ENCODE measurements at places on chromosomes 4 and X.

- DNase-seq = no peak
These were observed 244.8 kb downstream of the KLHL13 start for GRCh38 chrX:117871796-117872195.

DNA sequence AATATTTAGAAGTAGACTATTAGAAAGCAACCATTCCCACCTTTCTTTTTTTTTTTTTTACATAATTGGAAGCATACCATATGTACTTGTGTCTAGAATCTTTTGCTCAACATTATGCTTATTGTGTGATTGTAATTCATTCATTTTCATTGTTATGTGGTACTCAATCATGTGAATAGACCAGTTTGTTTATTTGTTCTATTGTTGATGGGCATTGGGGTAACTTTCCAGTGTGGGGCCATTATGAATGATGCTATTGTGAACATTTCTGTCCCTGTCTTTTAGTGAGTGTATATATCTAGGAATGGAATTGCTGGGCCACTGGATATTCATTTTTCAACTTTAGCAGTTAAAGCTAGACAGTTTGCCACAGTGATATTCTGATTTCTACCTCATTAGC is 62.5 kb upstream of the MCUB start:
- no peak for DNase-seq

- no peak for DNase-seq
These were observed 77.3 kb upstream of the MSX1 start for GRCh38 chr4:4781936-4782707.

DNA sequence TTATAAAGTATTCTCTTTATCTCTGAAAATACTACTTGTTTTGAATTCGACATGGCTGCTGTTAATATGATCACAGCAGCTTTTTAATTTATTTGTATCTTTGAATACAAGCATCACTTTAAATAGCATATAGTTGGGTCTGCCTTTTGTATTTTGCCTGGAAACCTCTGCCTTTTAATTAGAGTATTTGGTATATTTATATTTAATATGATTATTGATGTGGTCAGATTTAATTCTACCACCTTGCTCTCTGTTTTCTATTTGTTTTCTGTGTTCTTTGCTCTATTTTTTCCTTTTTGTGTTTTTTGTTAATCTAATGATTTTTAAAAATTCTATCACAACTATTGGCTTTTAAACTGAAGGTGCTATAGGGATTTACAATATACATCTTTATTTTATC is 21.7 kb downstream of the STK32B start:
- DNase-seq = no peak

- DNase-seq = no peak
These were observed 117.3 kb downstream of the SNCA start for GRCh38 chr4:89719536-89720090.

- DNase-seq = no peak
These were observed 2.6 kb upstream of the TRPC5 start for GRCh38 chrX:112085149-112085548.

DNA sequence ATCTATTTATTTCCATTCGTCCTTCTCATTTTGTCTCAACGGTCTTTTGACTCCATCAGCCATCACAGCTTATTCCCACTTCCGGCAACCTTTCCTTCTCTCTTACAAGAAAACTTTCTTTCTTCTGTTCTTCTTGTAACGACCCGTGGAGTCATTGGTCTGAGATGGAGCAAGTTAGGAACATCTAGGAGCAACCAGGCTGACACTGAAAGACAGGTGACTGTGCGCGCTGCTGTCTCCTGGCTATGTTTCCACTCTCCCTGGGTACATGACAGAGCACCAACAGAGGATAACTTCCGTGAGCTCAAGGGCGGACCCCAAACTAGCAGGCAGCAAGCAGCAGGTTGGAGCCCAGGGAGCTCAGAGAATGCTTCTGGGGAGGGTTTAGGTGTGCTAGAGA is 2.5 kb downstream of the FGF5 start:
- no peak for DNase-seq

DNA sequence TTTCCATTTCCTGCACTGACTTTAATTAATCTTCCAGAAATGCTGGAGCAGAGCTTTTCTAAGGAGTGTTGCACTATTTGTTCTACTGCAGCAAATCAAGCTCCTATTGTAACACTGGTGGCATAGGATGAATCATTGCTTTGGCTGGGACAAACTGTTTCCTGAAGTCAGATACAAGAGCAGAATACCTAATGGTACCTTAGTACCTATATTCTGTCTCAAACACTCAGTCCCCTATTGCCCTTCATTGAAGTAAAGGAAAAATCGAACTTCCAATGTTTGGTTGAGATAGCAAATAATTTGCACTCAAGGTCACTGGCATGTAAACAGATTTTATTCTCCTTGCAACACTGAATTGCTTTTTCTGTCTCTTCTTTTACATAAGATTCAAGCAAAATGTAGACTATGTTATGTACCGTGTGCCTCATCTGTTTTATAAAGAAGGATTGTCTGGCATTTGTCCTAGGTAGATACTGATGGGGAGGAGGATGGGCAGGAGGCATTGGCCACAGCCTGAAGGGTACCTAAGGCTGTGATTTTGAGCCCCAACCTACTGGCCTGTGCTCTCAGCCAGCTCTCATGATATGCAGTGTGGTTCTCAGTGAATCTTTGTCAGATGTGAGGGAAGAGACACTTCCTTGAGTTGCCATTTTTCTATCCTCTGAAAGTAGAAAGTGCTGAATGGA is 141.6 kb downstream of the AASDH start:
- DNase-seq = no peak

DNA sequence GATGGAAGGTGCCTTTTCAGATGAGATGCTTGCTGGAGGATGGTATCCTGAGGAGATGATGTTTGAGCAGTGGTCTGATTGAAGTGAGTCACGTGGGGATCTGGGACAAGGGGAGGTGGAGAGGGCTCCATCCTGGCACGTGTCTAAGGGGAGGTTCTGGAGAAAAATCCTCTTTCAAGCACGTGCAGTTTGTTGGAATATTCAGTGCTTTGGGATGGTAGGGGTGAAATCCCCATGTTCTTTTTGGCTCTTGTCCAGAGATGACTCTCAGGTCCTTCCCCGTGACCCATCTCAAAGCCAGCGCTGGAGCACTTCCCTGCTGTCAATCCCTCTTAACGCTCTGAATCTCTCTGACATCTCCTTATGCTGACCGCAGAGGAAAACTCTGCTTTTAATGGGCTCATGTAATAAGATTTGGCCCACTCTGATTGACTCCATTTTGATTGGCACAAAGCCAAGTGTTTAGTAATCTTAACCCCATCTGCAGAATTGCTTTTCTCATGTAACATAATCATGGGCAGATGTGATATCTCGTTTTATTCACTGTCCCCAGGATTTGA is 10.8 kb upstream of the KLKB1 start:
- DNase-seq = no peak

DNA sequence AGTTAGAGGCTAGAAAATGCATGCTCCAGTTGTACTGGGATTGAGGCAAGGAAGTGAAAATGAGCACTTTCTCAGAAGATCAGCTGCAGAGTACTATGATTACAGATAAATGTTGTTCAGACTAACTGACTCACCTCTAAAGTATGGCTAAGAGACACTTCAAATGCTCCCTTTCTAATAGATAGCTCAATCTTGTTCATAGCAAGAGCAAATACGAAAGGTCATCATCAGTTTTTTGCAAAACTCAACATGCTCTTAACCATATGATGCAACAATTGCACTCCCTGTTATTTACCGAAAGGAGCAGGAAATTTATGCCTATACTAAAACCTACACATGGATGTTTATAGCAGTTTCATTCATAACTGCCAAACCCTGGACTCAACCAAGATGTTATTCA is 838.4 kb upstream of the INTU start:
- no peak for DNase-seq

DNA sequence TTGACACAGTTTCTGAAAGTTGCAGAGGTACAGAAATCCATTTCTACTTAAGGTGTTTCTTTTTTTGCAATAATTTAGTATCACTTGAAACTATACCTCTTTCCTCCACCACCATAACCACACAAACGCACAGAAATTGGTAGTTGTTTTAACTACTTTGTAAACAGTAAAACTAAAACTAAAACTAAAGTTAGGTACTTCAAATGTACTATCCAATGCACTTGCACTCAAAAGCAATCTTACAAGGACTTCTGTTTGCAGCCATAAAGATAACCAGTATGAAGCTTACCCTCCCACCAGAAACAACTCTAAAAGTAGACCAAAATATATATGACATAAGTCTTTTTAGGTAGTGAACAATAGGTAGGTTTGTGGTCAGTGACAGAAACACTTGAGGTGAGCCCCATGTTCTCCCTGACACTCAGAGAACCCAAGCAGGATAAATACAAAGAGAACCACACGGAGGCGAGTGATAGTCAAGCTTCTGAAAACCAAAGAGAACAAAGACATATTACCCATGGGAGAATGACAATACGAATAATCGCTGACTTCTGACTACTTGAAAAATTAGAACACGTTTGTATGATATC is 72.2 kb upstream of the VBP1 start:
- no peak for DNase-seq

GRCh38 chrX:48752498-48752897 is 9.0 kb upstream of the GLOD5 start:
- no peak for DNase-seq

GRCh38 chr4:165631208-165631894 is 241.7 kb upstream of the TLL1 start:
- DNase-seq = no peak

DNA sequence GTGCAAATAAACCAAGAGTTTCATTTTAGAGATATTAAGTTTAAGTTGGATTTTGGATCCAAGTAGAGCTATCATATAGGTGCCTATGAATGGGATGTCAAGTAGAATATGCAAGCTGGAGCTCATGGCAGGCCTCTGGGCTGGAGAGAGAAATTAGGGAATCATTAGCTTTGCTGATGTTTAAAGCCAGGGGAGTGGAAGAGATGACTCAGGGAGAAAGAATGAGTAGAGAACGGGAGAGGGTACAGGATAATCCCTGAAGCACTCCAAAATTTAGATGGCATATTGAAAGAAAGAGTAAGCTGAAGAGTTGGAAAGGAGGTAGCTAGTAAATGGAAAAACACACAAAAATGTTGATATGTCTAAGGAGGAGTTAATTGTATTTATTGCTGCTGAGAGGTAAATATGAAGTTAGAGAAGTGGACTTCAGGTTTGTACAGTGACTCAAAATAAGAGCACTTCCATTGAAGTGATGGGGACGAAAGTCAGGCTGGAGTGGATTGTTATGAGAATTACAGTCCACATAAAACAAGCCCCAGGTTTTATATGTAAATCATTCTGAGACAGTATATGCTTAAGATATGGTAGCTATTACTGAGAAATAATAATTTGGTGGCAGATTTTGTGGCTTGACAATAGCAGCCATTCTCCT is 72.5 kb upstream of the GRXCR1 start:
- no peak for DNase-seq

GRCh38 chr4:76692761-76693160 is 205.2 kb downstream of the SOWAHB start:
- no peak for DNase-seq
